ENCODE measurements at places on chromosomes 16 and 17.

GRCh38 chr17:18380471-18381157 is 3.0 kb downstream of the EVPLL start:
- H3K27ac ChIP-seq, result no peak overlapping the region
- H3K4me3 ChIP-seq, result no peak overlapping the region
- H3K36me3 ChIP-seq, result no peaks in the 10 kb centered on the region
- peaks cover 3% of the 10 kb centered on the region for H3K4me1 ChIP-seq
- no peak for DNase-seq

DNA sequence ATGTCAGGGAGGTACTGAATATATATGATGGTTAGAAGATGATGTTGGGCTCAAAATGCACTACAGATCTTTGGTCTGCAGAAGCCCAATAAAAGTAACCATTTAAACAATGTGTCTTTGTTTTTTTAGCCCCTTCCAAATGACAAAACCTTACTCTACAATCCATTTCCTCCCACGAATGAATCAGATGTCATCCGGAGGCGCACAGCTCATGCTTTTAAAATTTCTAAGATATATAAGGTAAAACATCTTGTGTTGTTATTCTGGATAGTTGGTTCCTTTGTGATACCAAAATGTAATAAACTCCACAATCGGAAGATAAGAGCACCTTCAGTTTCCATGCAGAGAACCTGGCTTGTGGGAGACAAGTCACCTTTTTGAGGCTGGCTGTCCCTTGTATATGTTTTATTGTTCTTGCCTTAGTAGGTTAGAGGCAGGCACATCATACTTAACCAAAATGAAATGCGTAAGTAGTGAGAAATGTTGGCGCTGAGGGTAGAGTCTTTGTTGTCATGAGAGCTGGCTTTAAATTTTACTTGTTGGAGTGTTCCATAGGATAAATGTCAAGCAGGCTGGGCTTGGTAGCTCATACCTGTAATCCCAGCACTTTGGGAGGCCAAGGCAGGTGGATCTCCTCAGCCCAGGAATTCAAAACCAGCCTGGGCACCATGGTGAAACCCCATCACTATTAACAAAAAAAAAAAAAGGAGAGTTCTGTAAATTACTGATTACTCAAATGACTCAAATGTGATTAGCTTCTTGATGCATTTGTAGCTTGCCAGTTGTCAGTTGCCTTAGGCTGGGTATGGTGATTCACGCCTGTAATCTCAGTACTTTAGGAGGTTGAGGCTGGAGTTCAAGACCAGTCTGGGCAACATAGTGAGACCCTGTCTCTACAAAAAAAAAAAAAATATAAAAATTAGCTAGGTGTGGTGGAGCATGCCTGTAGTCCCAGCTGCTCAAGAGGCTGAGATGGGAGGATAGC is 19.7 kb upstream of the SNTB2 start:
- no peak for DNase-seq
- H3K27me3 ChIP-seq, result no peaks in the 10 kb centered on the region
- H3K27ac ChIP-seq, result no peak overlapping the region

- no peak overlapping the region for H3K27ac ChIP-seq
- H3K36me3 ChIP-seq, result no peaks in the 10 kb centered on the region
- DNase-seq, result no peak
- no peak overlapping the region for H3K4me3 ChIP-seq
Measured at GRCh38 chr16:48681520-48681919, 71.5 kb upstream of the N4BP1 start.

- H3K27me3 ChIP-seq, result no peaks in the 10 kb centered on the region
- H3K4me3 ChIP-seq, result no peak overlapping the region
- no peaks in the 10 kb centered on the region for H3K36me3 ChIP-seq
- no peaks in the 10 kb centered on the region for H3K4me1 ChIP-seq
- H3K27ac ChIP-seq, result no peak overlapping the region
Measured at GRCh38 chr16:14378689-14379467, 251.2 kb downstream of the PARN start.

DNA sequence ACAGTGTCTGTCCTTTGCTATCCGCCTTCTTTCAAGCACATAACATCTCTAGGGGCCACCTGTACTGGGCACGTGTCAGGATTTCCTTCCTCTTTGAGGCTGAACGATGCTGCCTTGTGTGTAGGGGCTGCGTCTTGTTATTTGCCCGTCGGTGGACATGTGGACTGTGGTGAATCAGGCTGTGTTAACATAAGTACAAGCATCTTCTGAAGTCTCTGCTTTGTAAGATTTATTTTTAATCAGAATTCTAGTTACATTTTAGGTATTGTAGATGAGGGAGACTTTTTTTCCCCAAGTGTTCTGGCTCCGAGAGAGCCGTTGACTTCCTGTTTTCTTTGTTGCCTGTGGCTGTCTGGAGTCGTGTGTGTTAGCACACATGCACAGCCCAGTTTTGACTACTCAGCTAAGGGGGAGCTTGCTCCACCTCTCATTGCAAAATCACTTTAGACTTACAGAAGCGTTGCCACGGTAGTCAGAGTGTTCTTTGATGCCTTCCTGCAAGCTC is 26.1 kb downstream of the SPG7 start:
- no peaks in the 10 kb centered on the region for H3K4me1 ChIP-seq
- no peak overlapping the region for H3K4me3 ChIP-seq
- H3K36me3 ChIP-seq, result no peaks in the 10 kb centered on the region
- no peak overlapping the region for H3K27ac ChIP-seq
- H3K27me3 ChIP-seq, result no peaks in the 10 kb centered on the region

DNA sequence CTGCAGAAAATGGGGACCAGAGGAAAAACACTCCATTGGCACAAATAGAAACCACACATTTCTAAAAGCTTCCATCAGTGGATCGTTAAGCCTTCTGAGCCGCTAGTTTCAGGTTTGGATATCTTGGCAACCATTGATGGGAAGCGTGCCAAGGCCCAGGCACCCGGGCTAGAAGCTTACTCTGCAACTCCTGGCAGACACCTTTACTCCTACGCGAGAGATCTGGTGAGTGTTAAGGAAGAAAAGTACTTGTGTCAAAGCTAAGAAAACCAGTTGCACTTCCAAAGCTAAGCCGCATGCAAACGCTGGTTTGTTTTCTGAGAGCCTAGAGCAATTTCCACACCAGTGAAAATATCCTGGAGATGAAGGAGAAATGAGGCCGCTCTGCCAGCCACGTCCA is 472.4 kb downstream of the PMP22 start:
- H3K27me3 ChIP-seq, result no peaks in the 10 kb centered on the region
- no peaks in the 10 kb centered on the region for H3K36me3 ChIP-seq
- no peak overlapping the region for H3K4me3 ChIP-seq
